ENCODE measurements at places on chromosomes 13 and 19. TPM values are rescaled to one million over a fixed set of nuclear protein-coding genes. Genes with fewer than 3 reads are reported as not detected.

KCTD12 gene
- 188 TPM for polyA plus RNA-seq

APOC4 gene
- not detected for polyA plus RNA-seq

MYO1F gene
- polyA plus RNA-seq, result 11.0 TPM

ZNF540 gene
- 4.9 TPM for polyA plus RNA-seq

MAU2 gene
- polyA plus RNA-seq, result 61.9 TPM

ATP12A gene
- 0.04 TPM for polyA plus RNA-seq

SMIM24 gene
- 1.9 TPM for polyA plus RNA-seq

HCN2 gene
- polyA plus RNA-seq, result 0.13 TPM

SOX1 gene
- 0.04 TPM for polyA plus RNA-seq
